ENCODE measurements at places on chromosomes 16 and 17.
A peak's percentile ranks its signal among the peaks of the same experiment; 100 is the strongest.

- DNase-seq = peak; percentile 90
These were observed at the start of gene CTCF for GRCh38 chr16:67562526-67562917. Gene CTCF, plus strand, starts transcription at chr16:67562526. Its CDS starts 48,307 bp downstream, at chr16:67610833.

DNA sequence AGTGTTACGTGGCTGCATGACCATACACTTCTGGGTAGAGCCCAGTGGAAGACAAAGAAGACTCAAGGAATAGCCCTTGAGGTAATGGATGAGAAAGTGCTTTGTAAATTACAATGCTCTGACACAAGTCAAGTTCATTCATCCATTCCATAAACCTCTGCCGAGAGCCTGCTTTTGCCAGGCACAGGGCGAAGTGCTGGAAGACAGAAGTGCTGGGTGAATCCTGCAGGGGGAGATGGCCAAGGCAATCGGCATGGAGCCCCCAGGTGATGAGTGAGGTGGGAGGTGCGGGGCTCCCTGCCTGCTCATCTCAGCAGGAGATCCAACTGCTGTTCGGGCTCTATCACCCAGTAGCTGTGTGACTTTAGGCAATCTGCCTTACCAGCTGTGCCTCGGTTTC lies 2.8 kb upstream of the SOCS3 start:
- no peak for DNase-seq

DNA sequence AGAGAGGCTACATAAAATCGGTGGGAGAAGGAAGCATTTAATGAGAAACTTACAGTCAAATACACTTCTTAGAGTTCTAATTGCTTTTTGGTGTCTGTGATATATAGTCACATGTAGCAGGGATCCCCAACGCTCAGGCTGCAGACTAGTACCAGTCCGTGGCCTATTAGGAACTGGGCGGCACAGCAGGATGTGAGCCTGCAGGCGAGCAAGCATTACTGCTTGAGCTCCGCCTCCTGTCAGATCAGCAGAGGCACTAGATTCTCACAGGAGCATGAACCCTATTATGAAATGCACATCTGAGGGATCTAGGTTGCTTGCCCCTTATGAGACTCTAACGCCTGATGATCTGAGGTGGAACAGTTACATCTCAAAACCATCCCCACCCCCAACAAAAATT lies 158.5 kb downstream of the TANC2 start:
- no peak for DNase-seq

DNA sequence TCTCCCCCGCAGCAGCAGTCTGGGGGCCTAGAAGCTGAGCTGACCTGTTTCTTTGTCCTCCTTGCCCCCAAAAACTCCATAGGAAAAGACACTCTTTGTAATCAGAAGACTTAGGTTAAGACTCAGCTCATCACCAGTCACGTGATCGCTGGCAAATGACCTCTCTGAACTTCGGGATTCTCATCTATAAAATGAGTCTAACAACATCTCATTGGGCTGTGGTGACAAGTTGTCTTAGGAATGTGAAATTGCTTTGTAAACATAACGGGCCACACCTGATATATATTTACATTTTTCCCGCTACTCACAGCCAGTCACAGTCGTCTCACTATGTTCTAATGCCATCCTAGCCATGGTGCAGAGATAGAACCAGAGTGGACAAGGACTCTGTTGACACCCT lies 86.0 kb upstream of the LHX1 start:
- peak; percentile 27 for DNase-seq

- peak; percentile 62 for DNase-seq
These were observed 13.3 kb upstream of the COG7 start for GRCh38 chr16:23466162-23466885.

GRCh38 chr17:59825533-59826322 lies 67.0 kb downstream of the TUBD1 start:
- no peak for DNase-seq

GRCh38 chr17:35842239-35842638 lies 26.5 kb downstream of the HEATR9 start:
- no peak for DNase-seq

DNA sequence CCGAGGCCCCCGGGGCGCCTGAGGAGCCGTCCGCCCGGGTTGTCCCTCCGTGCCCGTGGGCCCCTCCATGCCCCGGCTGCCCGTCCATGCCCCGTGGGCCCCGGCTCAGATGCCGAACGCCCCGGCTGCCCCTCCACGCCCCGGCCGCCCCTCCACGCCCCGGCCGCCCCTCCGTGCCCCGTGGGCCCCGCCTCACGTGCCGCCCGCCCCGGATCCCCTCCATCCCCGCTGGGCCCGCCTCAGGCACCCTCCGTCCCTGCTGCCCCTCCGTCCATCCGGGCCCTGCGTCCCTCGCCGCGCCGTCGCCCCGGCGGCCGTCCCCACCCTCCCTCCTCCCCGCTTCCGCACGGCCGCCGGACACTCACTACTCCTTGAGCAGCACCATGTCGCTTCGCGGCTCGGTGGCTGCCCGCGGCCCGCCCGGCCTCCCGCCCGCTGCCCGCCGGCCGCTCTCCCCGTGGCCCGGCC lies 382 bp downstream of the PITPNA start:
- peak; percentile 74 for DNase-seq

DNA sequence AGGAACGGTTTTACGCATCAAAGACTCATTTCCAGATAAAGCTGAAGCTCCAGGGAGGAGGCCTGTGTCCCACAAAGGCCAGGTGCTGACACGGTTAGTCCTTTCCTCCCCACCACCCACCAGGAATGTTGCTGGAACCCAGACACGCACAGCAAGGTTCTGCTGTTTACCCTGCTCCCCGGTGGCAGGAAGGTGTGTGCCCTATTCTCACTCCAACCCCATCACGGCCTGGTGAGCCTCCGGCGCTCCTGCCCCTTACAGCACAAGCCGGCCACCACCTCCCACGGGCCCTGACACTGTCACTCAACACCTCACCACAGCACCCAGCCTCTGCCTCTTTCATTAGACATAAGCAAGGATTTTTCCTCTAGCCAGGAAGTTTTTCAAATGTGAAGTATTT lies 47.8 kb downstream of the ANKRD11 start:
- no peak for DNase-seq

GRCh38 chr16:50612849-50613198 lies 64.6 kb downstream of the NKD1 start:
- no peak for DNase-seq

DNA sequence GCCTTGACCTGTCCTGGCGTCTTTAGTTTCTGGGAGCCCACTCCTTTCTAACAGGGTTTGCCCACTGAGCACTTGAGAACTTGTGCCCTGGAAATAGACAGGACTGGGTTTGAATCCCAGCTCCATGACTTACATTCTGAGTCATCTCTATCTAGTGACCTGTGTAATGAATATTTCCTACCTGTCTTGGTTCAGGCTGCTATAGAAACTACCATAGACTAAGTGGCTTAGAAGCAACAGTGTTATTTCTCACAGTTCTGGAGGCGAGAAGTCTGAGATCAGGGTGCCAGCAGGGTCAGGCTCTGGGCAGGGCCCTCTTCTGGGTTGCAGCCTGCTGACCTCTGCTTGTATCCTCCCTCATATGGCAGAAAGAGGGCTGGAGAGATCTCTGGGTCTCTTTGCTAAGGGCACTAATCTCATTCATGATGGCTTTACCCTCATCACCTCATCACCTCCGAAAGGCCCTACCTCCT lies 110.7 kb upstream of the DHX40 start:
- no peak for DNase-seq

DNA sequence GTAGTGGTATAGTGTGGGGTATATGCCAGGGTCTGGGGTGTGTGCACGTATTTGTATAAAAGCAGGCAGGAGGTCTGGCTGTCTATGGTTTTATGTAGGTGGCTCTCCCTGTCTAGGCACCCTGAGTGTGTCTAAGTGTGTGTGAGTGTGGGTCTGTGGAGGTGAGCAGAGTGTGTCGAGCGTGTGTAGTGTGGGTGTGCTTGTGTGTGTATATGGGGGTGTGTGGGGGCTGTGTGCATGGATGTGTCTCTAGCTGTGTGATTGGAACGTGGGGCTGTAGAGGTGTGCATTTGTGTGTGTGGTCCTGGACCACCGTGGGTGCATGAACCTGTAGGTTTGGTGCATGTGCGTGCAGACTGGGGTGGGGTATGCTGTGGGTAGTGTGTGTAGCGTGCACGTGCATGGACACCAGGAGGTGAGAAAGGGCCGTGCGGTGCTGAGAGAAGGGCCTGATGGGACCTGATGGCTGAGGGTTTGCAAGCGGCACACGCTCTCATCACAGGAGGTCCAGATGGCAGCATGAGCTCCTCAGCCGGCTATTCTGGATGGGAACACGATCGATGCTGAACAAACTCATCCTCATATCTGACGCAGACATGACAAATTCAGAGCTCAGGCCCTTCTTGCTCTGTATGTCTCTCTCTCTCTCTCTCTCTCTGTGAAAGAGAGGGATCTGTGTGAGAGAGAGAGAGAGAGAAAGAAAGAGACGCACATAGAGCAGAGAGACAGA lies 27.7 kb downstream of the SPACA3 start:
- no peak for DNase-seq

DNA sequence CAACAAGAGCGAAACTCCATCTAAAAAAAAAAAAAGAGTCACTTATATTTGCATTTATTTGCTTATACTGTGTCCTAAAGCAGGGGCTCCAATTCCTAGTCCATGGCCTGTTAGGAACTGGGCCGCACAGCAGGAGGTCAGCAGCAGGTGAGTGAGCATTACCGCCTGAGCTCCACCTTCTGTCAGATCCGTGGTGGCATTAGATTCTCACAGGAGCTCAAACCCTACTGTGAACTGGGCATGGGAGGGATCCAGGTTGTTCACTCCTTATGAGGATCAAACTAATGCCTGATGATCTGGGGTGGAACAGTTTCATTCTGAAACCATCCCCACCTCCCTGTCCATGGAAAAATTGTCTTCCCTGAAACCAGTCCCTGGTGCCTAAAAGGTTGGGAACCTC lies 24.9 kb downstream of the ITGB3 start:
- DNase-seq = no peak

- no peak for DNase-seq
These were observed 32.9 kb downstream of the SMYD4 start for GRCh38 chr17:1796800-1797199.

DNA sequence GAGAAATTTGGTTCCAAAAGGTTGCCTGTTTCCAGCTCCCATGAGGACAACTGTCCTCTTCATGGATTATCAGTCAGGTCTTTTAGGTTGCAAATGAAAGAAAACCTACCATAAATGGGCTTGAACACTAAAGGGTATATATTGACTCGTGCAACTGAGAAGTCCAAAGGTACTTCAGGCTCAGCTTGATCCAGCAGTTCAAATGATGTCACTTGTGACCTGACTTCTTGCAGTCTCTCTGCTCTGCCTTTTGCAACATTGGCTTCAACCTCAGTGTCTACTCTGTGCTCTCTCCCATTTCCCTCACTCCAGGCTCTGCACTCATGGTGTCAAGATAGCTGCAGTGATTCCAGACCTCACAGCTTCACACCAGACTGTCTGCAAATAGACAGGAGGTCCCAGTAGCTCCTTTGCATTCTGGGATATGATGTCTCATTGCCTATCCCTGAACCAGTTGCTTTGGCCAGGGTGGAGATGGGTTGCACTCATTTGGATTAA lies 5.5 kb upstream of the CALB2 start:
- no peak for DNase-seq

GRCh38 chr16:77467821-77468335 lies 33.0 kb upstream of the ADAMTS18 start:
- no peak for DNase-seq

- DNase-seq = no peak
These were observed 45.4 kb downstream of the BAHCC1 start for GRCh38 chr17:81440511-81441244.

GRCh38 chr17:58382108-58382871 lies 30.3 kb upstream of the SUPT4H1 start:
- no peak for DNase-seq

DNA sequence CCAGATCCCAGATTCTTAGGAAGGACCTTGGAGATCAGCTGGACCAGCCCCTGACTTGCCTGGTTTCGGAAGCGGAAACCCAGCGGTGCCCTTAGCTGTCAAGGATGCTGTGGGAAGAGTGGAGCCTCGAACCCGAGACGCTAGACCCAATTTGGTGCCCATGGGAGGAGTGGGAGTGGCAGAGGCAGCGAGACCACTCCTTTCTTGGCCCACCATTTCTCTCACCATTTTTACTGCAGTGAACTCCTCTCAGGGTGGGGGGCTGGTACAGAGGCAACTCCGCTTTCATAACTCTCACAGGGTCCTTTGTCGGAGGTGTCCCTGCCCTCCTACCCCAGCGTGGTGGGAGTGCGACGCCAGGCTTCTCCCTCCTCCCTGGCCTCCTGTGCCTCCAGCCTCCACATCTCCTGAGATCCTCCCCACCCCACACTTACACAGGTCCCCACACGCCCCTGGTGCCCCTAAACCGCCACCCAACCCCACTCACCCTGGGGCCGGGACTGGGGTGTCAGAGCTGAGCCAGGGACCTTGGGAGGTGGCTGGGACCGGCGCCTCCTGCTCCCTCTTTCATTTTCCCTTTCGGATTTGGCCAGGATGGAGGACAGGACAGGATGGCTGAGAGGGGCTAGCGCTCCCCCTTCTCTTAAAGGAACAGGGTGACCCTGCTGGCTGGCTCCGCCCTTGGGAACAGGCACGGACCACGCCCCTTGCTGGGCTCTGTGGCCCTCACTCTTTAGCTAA lies at the start of gene GJD3:
Gene GJD3, minus strand, starts transcription at position 617 of the 741 bp plus-strand sequence. CDS start 922 bp downstream, outside the sequence.
- DNase-seq = no peak

- DNase-seq = no peak
These were observed 26.4 kb upstream of the NXPH3 start for GRCh38 chr17:49549311-49549605.

DNA sequence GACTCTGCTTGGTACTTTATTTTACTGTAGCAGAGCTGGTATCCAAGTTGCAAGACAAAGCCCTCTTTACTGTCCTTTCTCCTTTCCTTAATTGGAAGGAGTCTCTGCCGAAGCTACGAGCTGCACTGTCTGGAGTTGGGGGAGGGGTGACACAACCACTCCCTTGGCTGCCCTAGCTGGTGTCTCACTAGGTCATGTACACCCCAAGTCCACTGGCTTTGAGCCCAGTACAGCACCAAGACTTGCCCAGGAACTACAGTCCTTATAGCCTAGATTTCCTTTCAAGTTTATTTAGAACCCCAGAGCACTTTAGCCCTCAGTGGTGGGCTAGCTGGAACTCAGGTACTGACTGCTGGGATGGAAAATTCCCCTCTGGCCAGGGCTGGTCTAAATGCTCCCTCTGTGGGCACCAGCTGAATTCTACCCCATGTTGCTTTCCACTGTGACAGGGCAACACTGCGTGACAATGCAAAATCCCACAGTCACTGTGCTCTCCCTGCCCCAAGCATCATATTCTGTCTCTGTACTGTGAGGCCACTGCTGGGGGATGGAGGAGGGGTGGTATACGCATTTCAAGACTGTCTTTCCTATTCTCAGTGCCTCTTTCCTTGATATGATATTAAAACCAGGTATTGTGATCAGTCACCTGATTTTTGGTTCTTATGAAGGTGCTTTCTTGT lies 18.4 kb downstream of the EFCAB5 start:
- no peak for DNase-seq

DNA sequence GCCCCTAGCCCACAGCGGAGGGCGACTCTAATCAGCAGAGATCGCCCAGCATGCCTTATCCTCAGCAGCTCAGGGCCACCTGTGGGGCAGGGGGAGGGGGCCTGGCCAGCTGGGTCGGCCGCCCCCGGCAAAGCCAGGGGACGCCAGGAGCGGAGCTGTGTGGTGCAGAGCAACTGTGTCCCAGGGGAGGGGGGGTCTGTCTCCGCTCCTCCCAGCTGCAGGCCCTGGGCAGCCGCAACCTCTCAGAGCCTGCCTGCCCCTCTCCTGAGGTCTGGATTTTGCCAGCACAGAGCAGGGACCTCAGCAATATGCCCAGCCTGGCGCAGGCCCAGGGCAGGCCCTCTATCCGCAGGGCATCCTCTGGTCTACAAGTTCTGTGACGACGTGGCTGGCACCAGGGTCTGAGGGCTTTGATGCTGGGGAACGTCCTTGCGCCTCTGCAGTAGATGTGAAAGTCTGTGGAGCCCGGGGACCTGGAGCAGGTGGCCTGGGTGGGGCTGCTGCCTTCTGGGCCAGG lies 36.5 kb upstream of the SLC38A10 start:
- no peak for DNase-seq

- no peak for DNase-seq
These were observed 15.4 kb downstream of the COG1 start for GRCh38 chr17:73208139-73208827.

Measured in AG08396 (cell line).